DMS79 treated with DMSO at 0.1 percent for 48 hours (cell line): ENCODE measurements at places on chromosomes 6 and 20.

- DNase-seq: no peak
Observed at GRCh38 chr20:13613917-13614316, 24.8 kb downstream of the TASP1 start.

GRCh38 chr20:33687370-33687915 lies 1.3 kb upstream of the E2F1 start:
- no peak for DNase-seq

DNA sequence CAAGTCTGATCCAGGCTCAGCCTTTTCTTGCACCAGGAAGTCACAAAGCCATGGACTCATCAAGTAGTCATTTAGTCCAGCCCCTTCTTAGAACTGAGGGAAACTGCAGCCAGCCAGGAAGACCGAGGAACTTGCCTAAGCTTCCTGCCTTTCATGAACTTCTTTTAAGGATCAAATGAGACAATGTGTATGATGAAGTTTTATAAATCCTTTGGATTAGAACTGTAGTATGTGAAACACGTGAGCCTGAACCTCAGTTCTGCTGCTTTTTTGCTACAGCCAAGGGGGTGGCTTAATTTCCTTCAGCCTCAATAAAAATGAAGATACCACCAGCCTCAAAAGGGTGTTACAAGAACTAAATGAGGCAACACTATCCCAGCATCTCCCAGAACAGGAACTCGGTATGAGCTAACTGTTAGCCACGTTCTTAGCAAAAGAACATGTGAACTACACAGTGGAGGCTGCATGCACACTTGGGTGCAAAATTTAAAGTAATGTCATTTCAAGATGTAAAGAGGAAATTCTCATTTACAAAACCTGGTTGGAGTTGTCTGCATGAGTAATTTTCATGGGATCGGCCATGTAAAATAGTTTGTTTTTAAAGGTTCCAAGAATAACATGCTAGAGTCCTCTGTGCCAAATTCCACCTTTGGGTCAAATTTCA lies 76.0 kb upstream of the TBC1D7 start:
- DNase-seq: no peak

DNA sequence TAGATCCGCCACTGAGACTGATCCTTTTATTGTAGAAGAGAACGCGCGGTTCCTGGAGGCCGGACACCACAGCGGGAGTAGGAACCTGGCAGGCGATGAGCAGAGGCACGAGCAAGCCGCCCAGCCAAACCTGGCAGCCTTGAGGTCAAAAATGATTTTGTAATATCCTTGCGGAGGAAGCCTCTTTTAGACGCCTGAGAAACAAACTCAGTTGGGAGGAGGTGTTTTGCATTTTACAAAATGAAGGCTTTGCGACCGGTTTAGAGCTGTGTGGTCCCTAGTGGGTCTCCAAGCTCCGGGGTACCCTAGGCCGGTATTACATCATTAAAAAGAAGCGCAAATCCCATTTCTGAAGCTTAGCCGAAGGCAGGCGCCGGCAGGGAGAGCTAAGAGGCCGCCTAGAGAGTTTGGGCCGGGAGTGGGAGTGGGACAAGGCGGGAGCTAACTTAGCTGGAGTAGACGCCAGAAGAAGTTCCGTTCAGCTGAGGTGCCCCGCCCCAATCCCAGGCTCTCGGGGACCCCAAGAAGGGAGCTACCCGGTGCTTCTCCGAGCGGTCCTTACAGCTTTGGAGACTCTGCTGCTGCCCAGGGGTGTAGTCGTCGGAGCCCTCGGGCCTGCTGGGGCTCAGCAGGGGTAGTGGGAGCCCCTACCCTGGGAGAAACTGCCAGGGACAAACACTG lies 1.9 kb upstream of the TBX18 start:
- no peak for DNase-seq

DNA sequence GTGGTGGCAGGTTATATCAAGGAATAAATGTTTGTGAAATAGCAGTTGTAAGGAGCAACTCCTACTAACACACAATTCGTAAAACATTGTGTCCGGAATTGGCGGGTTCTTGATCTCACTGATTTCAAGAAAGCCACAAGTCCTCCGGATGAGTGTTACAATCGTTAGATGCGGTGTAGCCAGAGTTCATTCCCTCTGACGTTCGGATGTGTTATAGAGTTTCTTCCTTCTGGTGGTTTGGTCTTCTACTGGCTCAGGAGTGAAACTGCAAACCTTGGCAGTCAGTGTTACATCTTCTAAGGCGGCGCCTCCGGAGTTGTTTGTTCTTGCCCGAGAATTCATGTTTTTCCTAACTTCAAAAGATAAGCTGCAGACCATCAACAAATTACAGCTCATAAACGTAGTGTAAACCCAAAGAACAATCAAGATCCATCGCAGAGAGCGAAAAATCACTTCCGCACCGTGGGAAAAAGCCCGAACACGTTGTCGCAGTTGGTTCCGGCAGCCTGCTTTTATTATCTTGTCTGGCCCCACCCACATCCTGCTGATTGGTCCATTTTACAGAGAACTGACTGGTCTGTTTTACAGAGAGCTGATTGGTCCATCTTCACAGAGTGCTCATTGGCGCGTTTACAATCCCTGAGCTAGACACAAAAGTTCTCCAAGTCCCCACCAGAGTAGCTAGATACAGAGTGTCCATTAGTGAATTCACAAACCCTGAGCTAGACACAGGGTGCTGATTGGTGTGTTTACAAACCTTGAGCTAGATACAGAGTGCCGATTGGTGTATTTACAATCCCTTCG lies 58.2 kb downstream of the TRIM27 start:
- DNase-seq: no peak
